Activated CD4-positive, alpha-beta memory T cell treated with anti-CD3 and anti-CD28 coated beads for 36 hours (primary cell): ENCODE measurements at places on chromosomes 12 and 14.

- DNase-seq: no peak
Observed at GRCh38 chr14:100907240-100907639, 3.7 kb upstream of the RTL1 start.

- no peak for DNase-seq
Observed at GRCh38 chr14:102918438-102918837, 4.0 kb upstream of the AMN start.

DNA sequence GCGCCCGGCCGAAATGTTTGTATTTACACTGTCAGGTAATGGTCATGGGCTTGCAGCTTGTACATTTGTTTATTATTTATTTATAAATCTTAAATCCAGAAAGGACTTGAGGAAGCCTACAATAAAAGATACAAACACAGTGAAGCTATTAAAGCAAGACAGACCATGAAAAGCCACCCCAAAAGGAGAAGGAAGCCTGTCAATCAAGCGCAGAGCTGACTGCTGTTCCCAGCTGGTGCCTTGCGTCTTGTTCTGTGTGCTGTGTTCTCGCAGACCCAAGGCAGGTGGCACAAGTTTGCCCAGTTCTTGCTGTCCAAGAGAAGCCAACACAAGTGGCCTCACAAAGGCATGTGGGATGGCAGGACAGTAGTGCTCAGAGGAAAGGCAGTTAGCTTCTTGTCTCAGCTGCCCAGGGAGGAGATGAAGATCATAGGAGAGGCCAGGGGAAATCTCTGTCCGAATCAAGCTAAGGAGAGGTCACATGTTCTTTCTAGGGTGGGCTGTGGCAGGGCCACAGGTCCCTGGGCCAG, 73.2 kb downstream of the SLC25A47 start:
- no peak for DNase-seq

GRCh38 chr12:47192051-47192450, 112.3 kb upstream of the AMIGO2 start:
- no peak for DNase-seq

GRCh38 chr12:114395233-114395632, 10.7 kb downstream of the TBX5 start:
- no peak for DNase-seq

DNA sequence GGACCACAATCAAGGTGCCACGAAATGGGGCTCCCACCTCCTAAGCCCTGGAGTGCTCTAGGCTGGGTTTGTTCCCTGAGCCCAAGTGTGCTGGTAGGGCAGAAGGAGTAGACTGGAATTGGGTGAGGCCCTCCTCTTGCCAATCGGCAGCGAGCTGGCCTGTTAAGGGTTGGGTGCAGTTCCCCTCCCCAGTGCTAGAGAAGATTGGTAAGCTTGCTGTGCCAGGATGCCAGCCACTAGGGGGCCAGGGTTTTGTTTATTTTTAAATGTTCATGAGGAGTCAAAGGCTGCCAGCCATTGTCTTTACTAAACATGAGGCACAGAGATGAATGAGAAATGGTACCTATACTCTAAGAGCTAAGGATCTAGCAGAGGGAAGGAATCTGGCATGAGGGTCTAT, 79.7 kb downstream of the SPTB start:
- peak; percentile 16 for DNase-seq

DNA sequence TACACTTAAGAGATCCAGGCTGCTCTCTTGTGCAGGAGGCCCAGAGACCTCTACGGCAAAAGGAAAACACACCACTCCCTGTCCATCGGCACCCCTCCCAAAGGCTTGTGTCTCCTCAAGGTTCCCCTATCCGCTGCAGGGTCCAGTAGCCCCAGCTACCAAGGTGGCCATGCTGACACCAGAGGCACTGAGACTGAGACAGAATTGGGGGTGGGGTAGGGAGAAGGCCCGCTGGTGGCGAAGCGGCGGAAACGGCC, 590 bp downstream of the DDIT3 start:
- no peak for DNase-seq

- DNase-seq: no peak
Observed at GRCh38 chr14:85380881-85381280, 149.1 kb upstream of the FLRT2 start.

DNA sequence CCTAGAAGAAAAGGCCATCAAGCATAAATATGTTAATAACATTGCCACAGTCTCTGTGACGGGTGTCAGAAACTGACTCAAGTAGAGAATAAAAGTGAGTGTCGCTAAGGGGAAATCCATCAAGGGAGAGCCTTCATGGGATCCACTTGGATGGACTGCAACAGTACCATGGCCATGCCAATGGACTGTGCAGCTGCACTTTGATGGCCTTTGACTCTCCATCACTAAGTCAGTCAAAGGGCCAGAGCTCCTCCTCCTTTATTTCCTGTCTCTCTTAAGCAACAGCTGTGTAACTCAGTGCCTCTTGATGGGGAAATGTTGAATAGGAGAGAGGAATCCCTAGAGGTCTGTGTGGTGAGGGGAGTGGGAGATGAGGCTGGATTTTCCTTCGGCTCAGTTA, 335.2 kb downstream of the BMP4 start:
- no peak for DNase-seq

GRCh38 chr14:44736326-44736725, 225.4 kb downstream of the KLHL28 start:
- DNase-seq: no peak

GRCh38 chr14:103546652-103547454, 15.6 kb downstream of the BAG5 start:
- peak; percentile 76 for DNase-seq

DNA sequence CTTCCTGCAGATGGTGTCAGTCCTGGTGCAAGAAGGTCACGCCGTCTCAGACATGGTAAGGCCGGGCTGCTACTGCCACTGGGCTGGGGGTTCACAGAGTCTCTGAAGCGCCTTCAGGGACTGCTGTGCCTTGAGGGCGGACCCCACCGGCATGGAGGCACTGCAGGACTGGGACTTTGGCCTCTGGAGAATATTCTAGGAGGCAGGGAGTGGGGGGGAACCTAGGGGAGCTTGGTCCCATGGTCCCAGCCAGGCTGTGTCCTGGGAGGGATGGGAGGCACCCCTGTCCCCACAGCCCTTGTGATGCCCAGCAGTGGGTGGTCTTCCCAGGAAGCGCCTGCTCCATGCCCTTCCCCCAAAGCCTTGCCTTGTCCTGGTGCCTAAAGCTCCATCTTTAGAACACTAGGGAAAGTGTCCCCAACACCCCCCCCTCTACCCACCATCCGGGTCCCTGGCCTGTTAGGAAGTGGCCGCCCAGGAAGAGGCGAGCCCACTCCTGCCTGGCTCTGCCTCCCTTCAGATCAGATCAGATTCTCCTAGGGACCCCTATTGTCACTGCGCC, 1.5 kb downstream of the AMN start:
- no peak for DNase-seq

DNA sequence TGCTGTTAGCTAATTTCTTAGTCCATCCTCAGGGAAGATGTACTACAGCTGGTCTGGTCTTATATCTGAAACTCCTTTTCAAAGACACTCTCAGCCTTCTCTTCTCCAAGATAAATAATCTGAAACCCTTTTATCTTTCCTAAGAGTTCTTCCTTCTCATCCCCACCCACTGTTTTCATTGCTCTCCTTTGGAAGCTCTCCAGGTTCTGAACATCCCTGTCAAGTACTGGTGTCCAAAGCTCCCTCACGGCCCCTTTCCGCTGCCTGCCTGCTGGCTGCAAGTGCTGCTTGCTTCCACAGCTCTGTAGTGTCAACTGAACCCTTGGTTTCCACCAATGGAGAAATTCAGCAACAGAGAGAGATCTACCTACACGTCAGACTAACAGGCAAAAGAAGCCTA, 6.6 kb upstream of the SLC6A13 start:
- DNase-seq: no peak

DNA sequence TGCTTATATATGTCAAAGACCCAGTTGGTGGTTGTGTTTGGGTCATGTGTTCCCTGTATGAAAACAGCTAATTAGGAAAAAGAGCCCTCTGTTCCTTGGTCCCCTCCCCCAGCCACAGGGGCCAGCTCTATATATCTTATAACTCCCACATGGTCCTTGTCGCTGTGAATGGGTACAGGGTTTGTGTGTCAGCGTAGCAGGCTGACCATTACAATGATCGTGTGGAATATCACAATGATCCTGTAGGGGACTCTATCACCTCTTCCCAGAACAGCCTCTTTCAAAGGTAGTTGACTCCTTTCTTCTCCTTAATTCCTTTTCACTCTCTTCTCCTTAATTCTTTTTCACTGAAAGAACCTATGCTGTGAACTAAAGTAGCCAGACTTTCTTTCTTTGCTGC, 51.6 kb upstream of the RIC8B start:
- no peak for DNase-seq

DNA sequence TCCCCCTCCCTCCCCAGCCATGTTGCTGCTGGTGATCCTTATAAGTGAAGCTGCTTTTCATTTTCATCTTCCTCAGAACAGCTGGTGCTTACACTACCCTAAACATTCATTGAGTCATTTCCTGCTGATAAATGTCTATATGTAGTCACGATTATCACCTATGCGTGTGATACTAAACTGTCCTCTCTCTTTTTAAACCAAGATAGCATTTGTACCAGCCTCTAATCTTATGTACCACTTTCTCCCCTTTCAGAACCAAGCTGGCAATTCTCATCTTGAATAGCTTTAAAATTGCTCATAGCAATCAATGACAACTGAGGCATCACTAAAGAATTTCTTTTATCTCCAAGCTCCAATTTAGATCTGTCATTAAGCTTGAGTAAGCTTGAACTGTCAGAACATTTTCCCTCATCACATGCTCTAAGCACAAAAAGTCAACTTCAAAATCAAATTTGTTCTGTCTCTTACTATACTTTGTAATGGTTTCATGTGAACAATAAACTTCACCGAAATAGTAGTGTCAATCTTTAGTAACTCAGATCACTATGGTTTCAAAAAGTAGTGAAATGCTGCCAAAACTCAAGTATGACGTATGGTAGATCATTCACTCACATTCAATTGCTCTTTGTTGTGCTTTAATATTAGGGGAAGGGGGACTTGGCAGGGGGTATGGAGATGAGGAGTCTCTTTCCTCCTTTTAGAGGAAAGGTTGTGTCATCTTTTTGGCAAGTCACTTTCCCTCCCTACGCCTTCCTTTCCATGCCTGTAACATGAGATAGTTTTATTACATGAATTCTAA, 178.1 kb upstream of the NOVA1 start:
- no peak for DNase-seq

DNA sequence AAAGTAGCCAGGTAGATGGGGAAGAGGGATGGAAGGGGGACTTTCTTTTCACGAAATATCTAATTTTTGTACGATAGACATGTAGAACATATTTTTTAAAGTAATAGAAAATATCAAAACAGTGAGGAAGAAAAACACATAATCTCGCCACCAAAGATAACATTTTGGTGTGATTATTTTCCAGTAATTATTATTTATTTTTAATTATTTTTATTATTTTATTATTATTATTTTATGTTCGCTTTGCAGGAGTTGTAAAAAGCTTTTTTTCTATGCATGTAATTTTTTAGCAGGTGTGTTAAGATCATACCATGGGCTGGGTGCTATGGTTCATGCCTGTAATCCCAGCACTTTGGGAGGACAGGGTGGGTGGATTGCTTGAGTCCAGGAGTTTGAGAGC, 85.6 kb upstream of the CCND2 start:
- DNase-seq: no peak

GRCh38 chr14:79246173-79246572, 965.1 kb downstream of the DIO2 start:
- DNase-seq: no peak

DNA sequence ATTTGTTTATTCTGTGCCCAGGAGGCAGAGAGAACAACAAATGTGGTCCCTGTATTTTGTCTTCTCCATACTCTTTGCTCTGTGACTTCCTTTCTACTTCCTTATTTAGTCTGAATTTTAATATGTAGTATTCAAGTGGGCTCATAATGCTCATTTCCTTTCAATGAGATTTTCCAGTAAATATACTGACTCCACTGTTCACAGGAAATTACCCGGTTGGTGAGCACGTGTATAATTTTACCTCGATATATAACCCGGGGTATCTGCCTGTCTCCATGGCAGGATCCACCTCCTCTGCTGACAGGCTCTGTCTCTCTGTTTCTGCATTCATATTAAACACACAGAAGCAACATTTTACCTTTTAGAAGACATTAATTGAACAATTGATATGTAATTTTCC, 166.0 kb downstream of the SLC38A4 start:
- no peak for DNase-seq

- DNase-seq: no peak
Observed at GRCh38 chr14:50040895-50041465, 75.4 kb downstream of the VCPKMT start.

DNA sequence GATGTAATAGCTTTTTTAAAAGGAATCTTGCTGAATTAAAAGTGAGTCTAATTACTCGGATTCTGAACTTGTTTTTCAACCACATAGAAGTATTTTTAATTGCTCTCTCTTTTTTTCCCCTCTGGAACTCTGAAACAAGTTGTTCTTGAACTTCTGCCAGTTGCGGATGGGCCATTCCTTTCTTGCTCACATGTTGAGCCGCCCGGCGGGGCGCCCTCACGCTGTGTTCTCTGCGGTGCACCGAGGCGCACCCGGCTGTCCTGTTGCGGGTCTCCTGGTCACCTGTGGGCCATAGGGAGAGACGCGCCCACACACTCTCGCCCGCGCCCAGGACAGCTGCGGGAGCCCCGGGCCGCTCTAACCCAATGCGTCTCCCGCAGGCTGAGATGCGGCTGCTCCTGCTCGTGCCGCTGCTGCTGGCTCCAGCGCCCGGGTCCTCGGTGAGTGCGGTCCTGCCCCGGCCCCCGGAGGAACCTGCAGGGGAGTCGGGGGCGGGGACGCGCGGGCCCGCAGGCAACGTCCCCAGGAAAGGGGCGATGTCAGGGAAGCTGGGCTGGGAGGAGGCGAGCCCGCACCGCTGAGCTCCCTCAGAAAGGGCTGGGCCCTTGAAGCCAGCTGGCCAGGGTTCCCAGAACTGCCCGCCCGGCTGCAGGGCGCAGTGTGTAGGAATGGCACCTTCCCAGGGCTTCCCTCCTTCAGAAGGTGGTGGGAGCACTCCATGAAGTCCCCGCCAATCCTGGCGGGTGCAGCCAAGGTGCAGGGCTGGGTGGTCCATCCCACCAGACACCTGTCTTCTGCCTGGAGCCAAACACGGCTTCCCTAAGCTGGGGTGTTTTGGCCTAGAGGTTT, 2.3 kb downstream of the PAPLN start:
- DNase-seq: no peak

DNA sequence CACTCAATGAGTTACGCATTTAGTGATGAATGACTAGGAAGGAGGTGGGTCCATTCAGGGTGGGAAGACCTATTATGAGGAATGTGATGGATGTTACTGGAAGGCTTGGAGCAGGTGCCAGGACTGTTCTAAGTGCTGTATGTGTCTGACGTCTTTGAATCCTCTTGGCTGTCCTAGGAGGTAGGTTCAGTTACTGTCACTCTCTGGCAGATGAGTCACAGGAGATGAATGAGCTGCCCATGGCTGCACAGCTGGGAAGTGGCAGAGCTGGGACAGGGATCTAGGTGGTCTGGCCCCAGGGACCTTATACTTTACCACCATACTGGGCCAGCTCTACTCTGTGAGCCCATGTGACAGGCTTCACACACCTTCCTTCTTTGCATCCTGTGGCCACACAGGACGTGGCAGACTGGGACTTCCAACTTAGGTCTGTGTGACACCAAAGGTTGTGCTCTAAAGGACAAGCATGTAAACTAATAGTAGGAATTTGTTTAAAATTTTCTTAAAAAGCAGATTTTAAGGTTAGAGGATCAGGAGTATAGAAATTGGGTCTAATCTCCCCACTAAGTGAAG, 24.0 kb downstream of the TCTN1 start:
- DNase-seq: no peak

- DNase-seq: peak; percentile 58
Observed at GRCh38 chr14:75306927-75307699, 28.5 kb downstream of the FOS start.
